ENCODE measurements at places on chromosomes 12 and 14.

DNA sequence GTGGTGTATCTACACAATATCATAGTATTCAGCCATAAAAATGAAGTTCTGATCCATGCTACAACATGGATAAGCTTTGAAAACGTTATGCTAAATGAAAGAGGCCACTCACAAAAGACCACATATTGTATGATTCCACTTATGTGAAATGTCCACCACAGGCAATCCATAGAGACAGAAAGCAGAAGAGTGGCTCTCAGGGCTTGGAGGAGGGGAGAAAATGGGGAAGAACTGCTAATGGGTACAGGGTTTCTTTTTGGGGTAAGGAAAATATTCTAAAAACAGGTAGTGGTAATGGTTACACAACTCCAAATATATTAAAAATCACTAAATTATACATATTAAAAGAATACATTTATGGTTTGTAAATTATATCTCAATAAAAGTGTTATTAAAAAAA lies 16.5 kb downstream of the SCNN1A start:
- DNase-seq, result no peak

DNA sequence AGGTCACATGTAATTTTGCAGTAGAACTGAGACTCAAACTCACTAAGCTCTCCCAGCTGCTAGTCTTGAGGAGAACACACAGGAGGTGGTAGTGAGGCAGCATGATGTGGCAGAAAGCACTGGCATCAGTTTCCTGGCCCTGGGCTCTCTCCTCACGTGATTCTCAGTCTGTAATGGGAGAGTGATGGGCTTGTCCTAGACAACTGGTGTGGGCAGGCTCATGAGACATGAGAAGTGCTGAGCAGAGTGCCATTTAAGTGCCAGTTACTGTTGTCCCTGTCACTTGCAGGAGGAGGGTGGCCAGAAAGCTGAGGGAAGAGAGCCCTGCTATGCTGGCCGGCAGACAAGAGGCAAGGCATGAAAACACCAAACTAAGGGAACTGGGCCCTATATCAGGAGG lies 48.5 kb upstream of the OVCH1 start:
- DNase-seq, result no peak

DNA sequence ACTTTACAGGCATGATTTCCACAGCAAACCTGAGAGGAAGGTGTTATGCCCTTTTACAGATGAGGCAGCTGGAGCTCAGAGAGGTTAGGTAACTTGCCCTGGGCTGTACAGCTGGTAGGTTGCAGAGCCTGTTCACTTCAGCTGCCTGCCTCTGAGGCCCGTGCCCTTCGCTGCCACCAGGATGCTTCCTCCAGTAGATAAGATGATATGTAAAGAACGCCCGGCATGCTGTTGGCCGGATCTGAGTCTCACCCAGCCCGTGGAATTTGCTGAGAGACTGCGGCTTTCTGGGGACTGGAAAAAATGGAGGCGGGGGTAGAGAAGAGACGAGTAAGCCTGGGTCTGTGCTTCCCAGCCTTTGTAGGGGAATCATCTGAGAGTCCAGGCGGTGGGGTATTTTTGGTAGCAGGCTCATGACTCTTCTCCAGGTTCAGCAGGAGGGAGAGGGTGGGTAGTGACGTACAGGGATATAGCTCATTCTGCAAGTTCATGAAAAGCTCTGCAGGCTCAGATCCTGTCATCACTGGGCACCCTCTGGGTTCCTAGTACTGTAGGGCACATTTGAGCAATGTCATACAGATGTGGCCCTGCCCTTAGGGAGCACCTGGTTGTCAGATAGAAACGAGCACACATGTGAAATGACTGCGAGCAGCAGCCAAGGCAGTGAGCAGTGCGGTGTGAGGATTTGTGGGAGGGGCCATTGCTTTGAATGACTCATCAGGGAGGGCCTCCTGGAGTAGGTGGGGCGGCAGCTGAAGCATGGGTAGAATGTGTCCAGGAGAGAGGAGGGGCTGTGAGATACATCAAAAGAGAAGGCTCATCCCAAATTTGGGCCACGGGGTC lies 159.4 kb downstream of the TSPAN9 start:
- DNase-seq, result no peak

DNA sequence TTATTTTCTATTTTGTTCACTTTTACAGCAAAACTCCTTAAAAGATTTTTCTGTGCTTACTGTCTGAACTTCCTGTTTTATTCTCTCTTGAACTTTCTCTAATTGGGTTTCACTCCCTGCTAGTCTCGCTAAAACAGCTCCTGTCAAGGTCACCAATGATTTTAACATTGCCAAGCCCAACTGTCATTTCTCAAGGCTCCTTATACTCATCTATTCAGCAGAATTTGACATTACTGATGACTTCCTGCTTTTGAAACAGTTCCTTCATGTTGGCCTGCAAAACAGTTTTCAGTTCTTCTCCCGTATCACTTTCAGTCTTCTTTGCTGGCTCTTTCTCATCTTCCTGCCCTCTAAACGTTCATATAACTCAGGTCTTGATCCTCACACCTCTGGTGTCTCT lies 268.5 kb upstream of the USP15 start:
- DNase-seq, result no peak

DNA sequence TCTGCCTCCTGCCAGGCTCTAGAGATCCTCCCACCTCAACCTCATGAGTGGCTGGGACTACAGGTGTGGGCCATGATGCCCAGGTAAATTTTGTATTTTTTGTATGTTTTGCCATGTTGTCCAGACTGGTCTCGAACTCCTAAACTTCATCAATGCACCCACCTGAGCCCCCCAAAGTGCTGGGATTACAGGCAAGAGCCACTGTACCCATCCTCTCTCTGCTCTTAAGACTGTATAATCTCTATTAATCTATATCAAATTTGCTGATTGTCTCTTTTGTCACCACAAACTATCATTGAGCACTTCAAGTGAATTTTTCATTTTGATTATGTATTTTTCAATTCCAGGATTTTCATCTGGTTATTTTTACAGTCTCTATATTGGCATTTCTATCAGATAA lies 440.3 kb downstream of the NOVA1 start:
- DNase-seq, result no peak

- DNase-seq, result no peak
Observed at GRCh38 chr12:12723149-12723680, 6.0 kb downstream of the CDKN1B start.

DNA sequence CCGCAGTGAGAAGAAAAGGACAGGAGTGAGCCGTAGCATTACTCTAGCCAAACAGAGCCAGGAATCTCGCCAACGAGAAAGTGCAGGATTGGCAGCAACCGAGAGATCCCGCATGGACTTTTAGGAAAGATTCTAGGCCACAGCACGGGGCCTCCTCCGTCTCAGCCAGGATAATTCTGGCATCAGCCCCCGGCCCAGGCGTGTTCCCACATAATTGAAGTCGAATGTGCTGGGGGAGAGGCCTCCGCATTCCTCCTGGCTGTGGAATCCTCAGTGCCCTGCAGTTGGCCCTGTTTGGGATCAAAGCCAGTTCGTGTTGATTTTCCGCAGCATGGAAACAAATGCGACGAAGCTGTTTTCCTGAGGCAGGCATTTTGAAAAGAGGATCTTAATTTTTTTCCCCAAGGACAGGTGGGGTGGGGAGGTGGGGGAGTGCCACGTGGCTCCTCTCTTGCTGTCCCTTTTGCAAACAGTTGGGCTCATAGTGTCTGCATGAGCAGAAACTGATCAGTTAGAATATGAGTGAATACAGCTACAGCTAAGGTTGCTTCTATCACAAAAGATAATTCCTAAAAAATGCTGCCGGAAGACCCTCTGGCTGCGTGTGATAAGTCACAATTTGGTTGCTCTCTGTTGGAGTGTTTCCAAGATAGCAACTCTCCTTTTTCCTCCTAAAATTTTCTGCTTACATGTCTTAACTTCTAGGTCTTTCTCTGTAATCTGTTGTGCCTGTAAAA lies 37.3 kb upstream of the ATXN2 start:
- peak; percentile 39 for DNase-seq

- DNase-seq, result no peak
Observed at GRCh38 chr12:6355491-6356373, 13.9 kb upstream of the TNFRSF1A start.

GRCh38 chr14:96167224-96168148 lies 37.2 kb upstream of the BDKRB2 start:
- no peak for DNase-seq

GRCh38 chr12:92537290-92537960 lies 165.4 kb upstream of the PLEKHG7 start:
- no peak for DNase-seq

DNA sequence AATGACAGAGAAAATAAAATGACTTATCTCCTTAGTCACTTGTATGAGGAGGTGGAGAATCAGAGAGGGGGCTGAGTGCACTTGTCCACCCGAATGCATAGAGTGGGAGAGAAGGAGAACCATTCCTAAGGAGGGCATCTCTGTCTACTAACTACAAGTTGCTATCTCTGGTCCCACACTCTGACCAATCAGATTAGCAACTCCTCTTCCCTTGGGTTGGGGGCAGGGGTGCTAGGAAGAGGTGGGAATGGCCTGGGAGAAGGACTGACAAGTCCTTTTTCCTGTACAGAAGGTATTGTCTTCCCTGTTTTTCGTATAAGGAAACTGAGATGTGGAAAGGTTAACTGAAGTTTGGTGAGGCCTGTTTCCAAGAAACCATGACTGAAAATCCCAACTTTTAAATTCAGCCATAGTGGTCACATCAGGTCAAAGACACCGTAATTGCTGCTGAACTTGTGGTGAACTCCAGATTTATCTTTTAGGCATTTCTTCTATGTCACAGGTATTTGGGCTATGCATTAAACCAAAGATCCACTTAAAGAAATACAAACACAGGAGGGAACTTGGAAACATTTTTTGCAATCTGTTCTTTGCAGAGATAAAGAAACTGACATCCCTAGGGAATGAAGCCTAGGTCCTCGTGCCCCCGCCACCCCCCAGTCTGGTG lies 207.8 kb downstream of the CRADD start:
- DNase-seq, result no peak

- no peak for DNase-seq
Observed at GRCh38 chr12:107349008-107349747, 255.8 kb upstream of the CRY1 start.

GRCh38 chr12:75477137-75477536 lies 3.4 kb upstream of the GLIPR1 start:
- DNase-seq, result no peak

- DNase-seq, result peak; percentile 80
Observed at GRCh38 chr12:31682136-31682962, 22.9 kb downstream of the ETFBKMT start.

DNA sequence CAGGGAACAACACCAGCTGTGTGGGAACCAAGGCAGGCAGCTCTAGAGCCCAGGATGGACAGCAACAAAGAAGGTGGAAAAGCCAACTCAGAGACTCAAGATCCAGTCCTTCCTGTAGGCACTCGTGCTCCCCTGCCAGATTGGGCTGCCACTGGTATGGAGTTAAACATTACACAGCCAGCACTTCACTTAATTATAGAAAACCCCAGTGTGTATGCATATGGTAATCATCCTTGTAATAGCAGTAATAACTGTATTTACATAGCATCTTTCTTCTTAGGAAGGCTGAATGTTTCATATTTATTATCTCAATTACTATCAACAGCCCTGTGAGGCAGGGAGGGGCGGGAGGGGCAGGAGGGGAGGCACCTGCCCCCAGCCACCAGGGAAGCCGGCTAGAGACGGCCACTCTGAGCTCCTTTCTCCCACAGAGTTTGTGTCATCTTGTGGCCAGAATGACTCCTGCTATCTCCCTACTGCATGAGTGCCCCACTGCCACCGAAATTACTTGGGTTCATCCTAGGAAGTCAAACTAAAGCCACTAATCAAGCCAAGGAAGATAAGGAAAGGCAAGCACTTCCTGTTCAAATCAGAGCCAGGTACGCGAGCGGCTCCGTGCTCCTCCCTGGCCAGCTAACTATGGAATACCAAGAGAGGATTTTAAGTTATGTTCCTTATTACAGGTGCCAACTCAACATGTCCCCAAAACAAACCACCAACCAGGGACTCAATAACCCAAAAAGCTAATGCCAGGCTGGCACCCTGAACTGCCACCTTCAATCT lies 15.7 kb upstream of the RAB35 start:
- no peak for DNase-seq

DNA sequence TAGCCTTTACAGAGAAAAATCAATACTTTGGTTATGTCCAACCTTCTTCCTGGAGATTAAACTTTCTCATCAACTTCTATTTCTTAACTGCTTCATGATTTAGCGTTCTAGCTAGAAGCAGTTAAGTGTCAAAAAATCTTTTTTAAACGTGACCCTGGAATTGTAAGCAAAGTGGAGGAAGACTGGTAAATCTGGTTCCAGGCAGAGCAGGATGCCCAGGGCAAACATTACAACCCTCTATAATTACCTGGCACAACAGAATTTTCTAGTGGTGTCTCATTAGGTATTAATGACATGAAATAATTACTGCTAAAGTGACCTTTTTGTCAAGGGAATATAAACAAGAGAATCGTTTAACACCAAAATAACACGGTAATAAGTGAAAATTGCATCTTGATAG lies 320.8 kb downstream of the MED13L start:
- DNase-seq, result no peak

DNA sequence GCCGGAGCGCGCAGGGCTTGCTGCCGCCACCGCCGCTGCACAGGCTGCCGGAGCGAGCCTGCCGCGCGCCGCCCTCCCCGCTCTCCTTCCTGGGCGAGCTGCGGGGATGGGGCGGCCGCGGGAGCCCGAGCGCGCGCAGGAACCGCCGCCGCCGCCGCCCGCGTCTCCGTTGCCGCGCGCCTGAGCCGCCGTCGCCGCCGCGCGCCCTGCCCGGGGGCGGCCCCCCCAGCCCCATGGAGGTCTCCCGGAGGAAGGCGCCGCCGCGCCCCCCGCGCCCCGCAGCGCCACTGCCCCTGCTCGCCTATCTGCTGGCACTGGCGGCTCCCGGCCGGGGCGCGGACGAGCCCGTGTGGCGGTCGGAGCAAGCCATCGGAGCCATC lies 352 bp downstream of the PLXNC1 start:
- DNase-seq, result no peak

- DNase-seq, result no peak
Observed at GRCh38 chr12:56237552-56237951, 7.7 kb downstream of the SLC39A5 start.

- no peak for DNase-seq
Observed at GRCh38 chr12:2149091-2149490, 96.3 kb downstream of the CACNA1C start.

DNA sequence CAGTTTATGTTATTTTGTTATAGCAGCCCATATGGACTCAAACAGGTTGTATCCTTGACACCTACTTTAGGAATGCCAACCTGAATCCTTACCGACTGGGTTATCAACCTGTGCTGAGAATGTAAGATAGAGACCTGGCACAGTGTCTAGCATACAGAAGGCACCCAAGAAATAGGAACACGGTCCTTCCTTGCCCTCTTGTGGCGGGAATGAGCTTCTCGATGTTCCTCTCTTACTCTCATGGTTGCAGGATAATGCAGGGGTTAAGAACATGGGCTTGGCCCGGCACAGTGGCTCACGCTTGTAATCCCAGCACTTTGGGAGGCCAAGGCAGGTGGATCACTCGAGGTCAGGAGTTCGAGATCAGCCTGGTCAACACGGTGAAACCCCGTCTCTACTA lies 6.5 kb downstream of the C12orf43 start:
- DNase-seq, result no peak

- DNase-seq, result no peak
Observed at GRCh38 chr14:93105362-93105761, 10.4 kb downstream of the ITPK1 start.

DNA sequence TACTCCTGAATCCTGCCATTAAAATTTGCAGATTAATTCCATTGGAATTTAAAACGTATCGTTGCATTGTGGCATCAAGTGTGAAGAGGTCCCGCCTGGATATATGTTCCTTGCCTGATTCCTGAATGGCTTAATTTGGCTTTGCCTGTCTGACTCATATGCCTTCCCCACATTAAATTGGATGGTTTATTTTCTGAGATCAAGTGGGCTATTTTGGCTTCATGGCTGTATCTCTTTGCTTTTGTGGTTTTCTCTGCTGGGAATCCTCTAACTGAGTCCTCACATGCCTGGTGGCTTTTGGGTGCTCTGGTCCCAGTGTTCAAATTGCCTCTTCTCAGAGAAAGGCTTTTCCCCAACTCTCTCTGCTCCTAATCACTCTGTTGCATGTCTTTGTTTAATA lies 127.9 kb upstream of the DYRK2 start:
- no peak for DNase-seq
